ENCODE measurements at places on chromosomes 16 and 17. TPM values are rescaled to one million over a fixed set of nuclear protein-coding genes. Genes with fewer than 3 reads are reported as not detected.

SMG6 gene
- 34.7 TPM for total RNA-seq

IRX3 gene
- total RNA-seq: 0.12 TPM

FOXF1 gene
- total RNA-seq: 7.2 TPM

SLC16A13 gene
- total RNA-seq: 1.00 TPM

GPRC5B gene
- total RNA-seq: 1.1 TPM

CES5A gene
- not detected for total RNA-seq

LITAFD gene
- not detected for total RNA-seq

GLIS2 gene
- 3.6 TPM for total RNA-seq

TP53TG3 gene
- total RNA-seq: not detected

KIF2B gene
- not detected for total RNA-seq

Data from uterine smooth muscle cell (primary cell).